NCI-H524 (cell line): ENCODE measurements at places on chromosomes 5 and 9.

DNA sequence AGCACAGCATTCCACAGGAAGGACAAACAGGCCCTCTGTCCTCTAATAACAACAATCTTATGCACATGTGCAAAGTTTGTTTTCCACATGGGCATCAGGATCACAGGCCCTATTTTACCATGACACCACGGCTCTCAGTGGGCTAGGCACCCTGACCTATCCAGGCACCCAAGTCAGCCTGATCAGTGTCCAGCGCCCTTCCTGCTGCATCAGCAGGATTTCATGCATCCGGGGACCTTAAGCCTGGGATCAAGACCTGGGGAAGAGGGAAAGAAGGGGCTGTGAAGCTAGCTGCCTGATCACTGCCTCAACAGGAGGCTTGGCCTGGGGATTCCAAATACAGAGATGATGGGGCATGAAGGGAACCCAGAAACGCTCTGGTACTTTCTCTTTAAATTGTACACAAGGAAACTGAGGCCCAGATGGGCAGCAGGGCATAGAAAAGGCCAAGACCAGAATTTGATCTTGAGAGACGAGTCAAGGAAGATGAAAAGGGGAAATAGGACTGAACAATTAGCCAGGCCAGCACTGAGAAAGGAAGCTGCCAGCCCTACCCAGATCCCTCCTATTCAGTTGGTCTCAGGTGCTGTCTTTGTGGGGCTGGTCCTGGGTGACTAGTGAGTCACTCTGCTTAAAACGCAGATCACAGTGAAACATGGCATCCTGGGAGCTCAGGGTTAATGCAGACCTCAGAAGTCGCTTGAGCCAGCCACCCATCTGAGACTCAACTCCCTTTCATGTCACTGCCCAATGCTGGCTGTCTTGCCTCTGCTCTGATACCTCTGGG is 57.9 kb downstream of the SHB start:
- no peak for DNase-seq

DNA sequence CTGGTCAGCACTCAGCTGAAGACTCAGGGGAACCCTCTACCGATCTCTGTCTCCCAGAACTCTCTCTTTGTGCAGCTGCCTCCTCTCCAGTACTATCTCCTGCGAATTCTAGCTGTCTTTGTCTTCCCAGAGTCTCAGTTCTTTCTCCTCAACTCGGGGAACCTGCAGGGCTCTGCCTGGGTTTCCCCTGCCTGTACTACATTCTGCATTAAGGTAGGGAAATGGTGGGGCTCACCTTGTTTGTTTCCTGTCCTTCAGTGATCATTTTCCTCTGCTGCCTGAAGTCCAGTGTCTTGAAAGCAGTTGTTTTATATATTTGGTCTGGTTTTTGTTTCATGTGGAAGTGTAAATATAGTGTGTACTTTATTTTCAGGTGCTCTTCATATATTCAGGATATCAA is 43.1 kb upstream of the IGFBPL1 start:
- DNase-seq = no peak

DNA sequence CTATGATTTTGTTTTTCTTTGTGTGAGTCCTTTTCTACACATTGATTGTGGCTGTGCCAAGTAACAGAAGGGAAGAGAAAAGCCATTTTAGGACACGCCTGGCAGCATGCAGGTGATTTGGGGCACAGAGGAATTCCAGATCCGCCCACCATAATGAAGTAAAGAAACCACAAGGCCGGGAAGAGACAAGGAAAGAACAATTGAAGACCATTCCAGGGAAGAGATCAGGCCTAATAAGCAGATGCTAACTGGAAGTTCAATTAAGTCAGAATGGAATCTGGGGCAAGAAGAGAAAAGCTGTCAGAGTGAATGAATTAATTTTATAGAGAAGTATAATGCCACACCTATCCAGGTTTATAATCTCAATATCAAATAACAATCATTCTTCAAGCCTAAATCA is 110.2 kb upstream of the ISL1 start:
- DNase-seq = no peak

DNA sequence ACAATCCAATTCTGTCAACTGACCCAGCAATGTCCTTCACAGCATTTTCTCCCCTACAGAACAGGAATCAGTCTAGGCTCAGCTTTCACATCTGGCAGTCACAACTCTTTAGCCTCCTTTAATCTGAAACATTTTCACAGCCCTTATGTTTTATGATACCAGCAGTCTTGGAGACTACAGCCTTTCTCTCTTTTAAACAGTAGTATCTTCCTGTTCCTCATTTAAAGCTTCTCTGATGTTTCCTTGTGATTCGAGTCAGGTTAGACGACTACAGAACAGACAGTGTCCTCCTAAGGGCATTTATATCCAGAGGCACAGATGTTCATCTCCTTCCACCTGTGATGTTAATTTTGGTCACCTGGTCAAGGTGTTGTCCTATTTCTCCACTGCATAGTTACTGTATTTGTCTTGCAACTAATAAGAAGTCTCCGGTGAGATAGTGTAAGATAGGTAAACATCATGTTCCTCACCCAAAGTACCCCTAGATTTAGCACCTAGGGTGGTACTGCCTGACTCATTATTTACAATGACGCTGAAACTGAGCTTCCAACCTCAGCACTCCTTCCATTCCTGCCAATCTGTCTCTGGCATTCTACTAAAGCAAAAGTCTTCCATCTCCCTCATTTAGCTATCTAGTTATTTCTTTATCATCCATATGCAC is 20.7 kb downstream of the TTC39B start:
- DNase-seq = no peak

- peak; percentile 33 for DNase-seq
Observed at GRCh38 chr9:127897193-127897692, 2.2 kb downstream of the ST6GALNAC6 start.

DNA sequence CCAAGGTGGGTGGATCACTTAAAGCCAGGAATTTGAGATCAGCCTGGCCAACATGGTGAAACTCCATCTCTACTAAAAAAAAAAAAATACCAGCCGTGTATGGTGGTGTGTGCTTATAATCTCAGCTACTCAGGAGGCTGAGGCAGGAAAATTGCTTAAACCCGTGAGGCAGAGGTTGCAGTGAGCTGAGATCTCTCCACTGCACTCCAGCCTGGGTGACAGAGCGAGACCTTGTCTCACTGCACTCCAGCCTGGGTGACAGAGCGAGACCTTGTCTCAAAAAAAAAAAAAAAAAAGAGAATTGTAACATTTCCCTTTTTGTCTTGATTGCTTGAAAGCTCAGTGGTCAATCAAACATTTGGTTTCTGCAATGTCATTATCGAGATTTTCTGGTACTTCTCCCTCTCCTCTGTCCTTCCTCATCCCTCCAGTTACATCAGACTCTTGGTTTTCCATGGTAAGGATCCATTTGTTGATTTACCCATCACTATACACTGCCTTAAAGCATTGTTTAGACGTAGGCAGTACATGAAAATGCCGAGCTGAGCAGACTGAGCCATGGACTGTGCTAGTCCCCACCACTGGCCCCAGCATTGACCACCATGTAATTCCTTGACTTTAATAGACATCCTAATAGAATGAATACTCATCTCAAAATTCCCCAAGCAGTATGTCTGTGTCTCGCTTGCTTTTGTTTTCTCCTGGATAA is 11.5 kb upstream of the AIF1L start:
- DNase-seq = no peak

DNA sequence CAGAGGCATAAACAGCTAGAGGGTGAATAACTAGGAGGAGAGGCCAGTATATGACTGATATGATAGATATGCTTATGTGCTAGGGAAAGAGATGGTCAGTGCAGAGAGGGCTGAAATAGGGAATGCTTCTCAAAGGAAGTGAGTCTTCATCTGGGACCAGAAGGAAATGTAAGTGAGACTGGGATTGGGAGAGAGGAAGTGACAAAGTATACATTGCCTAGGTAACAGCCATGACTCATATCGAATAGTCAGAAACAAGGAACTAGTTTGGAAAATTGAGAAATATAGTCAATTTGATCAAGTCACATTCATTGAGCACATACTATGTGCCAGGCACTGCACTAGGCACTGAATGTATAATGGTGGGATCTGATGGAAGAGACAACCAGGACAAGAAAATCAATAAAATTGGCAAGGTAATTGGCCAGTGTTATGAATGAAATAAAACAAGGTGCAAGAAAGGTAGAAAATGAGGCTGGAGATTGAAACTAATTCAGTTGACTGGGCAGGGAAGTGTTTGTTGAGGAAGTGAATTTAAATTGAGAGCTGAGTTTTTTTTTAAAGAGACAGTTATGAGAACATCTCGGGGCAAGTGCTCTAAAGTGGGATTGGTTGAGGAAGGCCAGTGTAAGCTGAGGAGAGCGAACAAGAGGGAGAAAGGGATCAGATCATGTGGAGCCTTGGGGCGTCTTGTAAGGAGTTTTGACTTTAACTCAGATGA is 4.3 kb downstream of the ERAP2 start:
- DNase-seq = no peak

DNA sequence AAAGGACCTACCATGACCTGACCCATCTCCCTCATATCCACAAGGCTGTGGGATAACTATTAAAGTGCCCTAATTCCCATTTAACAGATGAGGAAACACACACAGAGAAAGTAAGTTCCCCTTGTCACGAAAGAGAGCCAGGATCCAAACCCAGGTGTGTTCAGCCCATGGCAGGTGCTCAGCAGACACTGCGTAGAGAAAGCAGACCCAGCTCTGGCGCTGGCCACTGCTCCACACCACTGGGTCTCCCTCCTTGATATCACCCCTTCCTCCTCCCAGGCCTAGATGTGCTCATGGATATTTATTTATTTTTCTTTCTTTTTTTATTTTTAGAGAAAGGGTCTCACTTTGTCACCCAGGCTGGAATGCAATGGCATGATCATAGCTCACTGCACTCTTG is 24.0 kb upstream of the CORO2A start:
- no peak for DNase-seq

GRCh38 chr5:1019001-1019905 is 10.7 kb downstream of the NKD2 start:
- no peak for DNase-seq

- peak; percentile 85 for DNase-seq
Observed at GRCh38 chr5:117455236-117456233, 880.9 kb upstream of the SEMA6A start.

GRCh38 chr9:77291714-77292113 is 114.4 kb downstream of the VPS13A start:
- peak; percentile 3 for DNase-seq

DNA sequence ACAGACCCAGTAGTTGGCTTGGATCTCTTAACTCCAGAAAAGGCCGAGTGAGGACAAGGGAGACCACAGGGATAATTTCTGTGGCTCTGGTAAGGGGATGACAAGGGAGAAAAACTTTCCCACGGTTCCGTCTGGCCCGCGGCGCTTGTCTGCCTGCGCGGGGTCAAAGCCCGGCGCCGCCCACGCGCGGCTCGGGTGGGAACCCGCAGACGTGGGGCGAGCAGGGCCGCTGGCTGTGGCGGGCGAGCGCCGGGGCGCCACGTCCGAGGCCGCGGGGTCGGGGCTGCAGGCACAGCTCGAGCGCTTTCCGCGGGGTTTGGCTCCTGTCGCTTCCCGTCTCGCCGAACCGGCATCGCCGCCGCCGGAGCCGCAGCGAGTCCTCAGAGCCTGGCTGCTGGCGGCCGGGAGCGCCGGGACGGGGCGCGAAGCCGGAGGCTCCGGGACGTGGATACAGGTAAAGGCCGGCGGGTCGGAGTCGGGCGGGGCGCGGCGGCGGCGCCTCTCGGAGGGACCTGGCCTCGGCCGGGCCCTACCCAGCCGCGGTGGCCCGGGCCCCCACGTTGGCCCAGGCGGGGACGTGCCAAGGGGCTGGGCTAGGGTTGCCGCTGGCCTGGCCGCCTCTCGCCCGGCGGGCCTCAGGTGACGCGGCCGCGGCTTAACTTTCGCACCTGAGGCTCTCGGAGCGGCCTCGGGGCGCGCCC is at the start of gene RNF180:
Gene RNF180 (plus strand): TSS at position 344 of the 701 bp plus-strand sequence. CDS start 34,965 bp downstream, outside the sequence.
- DNase-seq = peak; percentile 38

DNA sequence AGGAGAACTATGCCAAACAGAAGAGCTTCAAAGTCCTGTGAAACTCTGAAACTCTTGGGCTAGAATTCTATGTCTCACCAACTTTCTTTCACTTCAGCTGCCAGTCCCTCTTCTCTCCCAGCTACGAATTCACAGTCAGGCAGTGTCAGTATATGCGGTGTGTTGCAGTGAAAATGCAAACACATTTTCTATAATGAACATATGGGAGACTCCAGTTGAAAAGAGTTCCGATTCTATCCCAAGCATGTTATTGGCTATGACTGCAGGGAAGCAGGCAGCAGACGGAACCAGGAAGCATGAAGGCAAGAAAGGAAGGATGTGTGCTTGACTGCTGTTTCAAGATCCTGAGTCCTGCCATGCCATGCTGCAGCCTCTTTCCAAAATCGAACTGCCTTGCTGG is 515.7 kb upstream of the TLE4 start:
- no peak for DNase-seq

DNA sequence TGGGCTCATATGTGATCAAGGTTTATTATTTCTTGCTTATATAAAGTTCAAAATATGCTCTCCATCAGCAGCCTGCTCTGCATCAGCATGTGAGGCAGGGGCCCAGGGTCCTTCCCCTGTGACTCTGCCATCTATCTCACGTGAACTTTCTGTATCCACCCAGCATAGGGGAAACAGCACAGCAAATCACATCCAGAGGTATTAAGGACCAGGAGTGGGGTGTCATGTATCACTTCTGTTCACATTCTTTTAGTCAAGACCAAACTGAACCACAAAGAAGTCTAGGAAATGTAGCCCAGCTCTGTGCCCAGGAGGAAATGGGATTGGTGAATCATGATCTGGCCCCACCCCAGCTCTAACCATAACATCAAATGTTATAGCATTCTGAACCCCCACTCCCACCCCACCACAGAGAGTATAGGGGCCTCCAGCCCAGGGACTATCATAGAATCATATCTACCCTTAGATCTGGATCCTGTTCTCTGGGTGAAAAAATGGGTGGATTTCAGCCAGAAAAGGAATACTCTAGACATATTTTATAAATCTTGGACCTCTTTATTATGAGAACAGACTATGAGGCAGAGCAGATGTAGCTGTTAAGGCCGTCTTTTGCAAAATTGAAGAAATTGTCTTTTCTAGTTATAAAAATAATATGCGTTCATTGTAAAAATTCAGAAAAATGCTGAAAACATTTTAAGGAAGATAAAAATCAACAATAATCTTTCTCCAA is 473.7 kb downstream of the ARHGEF28 start:
- DNase-seq = no peak

- peak; percentile 49 for DNase-seq
Observed at GRCh38 chr5:138911441-138911840, 36.3 kb upstream of the LRRTM2 start.

GRCh38 chr5:158364367-158364766 is 505.4 kb upstream of the CLINT1 start:
- no peak for DNase-seq

- no peak for DNase-seq
Observed at GRCh38 chr5:81544351-81545018, 150.6 kb upstream of the ACOT12 start.

DNA sequence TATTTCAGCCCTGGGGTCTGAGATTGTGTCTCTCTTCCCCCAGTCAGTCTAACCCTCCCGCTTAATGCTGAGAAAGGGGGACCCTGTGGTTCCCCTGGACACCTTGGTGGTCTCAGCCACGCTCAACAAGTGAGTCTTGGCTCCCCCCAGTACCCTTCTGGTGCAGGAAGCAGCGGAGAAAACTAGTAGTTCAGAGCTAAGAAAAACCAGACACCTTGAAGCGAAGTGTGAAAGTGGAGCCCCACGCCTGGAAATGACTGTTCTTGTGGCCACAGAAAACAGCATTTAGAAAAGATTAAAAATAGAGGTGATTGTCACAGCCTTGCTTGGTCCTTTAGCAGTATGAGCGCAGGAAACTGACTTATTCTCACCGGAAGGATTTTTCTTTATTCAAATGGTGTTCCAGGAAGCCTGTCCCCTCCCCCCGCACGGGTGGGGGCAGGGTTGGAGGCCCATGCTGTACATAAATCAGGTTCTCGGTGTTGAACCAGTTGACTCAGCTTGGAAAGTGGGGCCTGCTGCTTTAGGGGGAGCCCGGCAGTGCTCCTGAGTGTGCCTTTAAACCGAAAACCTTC is 8.1 kb downstream of the ARPC5L start:
- no peak for DNase-seq
